Uterus (tissue), 4 donors: ENCODE measurements at places on chromosomes 3 and 15.

DNA sequence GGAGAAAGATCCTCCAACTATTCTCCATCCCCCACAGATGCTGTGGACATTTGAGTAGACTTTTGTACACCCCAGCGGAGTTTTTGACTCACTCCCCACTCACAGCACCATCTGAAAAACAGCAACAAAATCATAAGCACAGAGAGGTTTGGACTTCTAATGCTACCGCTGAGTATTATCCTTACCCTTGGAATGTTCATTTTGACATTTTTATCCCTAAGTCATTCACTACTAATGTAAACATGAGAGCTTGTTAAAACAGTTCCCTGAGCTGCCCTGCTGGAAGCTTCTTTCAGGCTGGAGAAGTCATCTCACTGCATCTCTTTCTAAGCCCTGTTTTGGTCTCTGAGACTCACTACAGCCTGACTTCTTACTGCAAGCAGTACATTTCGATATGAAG lies 1045.9 kb downstream of the MCTP2 start:
- DNase-seq = no peak

- no peak for DNase-seq
Observed at GRCh38 chr15:87522997-87523396, 733.5 kb downstream of the NTRK3 start.

GRCh38 chr3:64909757-64910467 lies 222.1 kb upstream of the ADAMTS9 start:
- DNase-seq = no peak

- no peak for DNase-seq
Observed at GRCh38 chr3:172648747-172649146, 62.1 kb downstream of the NCEH1 start.

GRCh38 chr15:64453689-64454037 lies 6.7 kb upstream of the ZNF609 start:
- no peak for DNase-seq

DNA sequence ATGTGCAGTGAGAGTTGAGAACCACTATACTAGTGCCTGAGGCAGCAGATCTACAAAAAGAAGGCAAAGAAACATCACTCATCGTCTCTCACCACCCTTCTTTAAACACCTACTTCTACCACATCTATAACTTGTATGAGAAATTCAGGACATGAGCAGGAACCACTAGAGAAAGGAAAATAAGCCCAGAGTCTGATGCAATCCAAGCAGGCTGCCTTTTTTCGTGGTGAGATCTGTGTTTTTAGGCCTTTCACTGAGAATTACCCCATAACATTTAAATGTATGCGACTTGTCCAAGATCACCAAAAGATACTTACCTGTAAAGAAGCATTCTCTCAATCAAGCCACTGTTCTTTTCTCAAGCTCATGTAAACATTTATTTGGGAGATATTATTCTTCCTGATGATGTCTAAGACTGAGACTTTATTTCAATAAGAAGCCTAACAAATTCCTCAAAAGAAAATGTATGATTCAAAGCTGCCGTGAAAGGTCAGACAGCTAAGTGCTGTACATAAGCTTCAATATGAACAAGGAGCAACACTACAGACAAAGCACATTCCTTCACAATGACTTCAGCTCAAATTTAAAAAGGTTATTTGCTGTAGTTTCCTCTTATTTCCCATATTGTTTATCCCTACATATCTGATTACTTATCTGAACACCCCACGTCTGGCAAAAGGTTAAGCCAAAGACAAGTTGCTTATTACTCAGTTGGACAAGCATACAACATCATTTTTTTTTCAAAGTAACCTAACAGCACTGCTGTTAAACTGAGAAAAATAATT lies 16.5 kb downstream of the SPICE1 start:
- DNase-seq = no peak

- DNase-seq = no peak
Observed at GRCh38 chr15:78739996-78740903, 71.0 kb downstream of the ADAMTS7 start.

- DNase-seq = no peak
Observed at GRCh38 chr3:168981396-168981795, 682.1 kb downstream of the MECOM start.

DNA sequence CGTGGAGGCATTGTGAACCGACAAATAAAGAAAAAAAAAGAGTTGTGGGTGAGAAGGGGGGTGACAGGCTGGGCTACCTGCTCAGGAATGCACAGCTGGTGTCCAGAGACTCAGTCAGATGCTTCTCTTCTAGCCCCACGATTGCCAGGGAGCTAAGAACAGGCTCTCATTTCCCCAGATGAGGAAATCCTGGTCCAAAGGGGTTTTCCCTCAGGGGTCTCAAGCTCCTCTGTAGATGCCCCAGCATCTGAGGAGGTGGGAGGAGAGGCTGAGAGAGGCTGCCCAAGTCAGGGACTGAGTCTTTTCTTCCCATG lies 35.5 kb downstream of the BNC1 start:
- DNase-seq = no peak

DNA sequence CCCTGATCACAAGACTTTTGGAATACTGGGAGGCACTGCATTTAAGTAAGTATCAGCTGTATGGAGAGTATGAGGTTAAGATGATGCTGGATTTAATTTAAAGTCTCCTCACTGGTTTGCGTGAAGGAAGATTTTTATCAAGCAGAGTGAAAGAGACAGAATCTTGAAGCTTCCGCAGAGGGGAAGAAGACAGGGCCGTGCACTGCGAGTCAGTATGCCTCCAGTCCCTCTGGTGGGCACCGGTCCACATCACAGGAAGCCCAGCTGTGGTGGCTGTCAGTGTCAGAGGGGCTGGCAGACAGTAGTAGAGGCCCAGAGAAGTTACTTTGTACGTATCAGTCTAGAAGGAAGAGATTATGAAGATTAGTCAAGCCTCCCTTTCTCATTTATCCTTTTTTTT lies 379.0 kb upstream of the TPRG1 start:
- DNase-seq = no peak

DNA sequence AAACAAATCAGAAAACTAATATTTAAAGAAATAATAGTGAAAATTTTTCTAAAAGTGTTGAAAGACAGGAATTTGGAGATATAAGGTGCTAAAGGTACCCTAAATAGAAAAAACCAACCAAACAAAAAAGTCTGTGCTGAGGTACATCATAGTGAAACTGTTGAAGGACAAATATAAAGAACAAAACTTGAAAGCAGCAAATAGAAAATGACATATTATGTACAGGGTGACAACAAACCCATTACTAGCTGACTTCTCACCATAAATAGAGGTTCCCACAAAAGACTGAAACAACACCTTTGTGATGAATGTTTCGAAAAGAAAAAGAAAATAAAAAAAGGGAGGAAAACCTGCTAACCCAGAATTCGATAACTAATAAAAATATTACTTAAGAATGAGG lies 502.5 kb upstream of the NECTIN3 start:
- DNase-seq = no peak

DNA sequence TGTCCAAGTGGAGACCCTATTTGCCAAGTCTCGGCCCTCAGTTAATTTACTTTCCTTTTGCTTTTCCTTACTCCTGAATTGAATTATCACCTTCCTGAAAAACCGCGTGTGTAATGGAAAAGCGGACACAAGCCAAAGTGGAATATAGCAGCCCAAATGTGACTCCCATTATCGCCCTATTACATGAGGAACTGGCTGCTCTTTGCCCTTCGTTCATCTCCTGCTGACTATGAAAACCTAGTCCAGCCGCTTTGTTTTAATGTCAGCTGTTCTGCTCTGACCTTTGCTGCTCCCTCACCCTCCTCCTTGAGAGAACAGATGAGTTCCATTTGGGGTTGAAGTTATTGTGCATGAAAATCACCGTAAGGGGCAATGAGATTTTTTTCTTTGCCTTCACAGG lies 632.7 kb upstream of the SUCLG2 start:
- DNase-seq = no peak

DNA sequence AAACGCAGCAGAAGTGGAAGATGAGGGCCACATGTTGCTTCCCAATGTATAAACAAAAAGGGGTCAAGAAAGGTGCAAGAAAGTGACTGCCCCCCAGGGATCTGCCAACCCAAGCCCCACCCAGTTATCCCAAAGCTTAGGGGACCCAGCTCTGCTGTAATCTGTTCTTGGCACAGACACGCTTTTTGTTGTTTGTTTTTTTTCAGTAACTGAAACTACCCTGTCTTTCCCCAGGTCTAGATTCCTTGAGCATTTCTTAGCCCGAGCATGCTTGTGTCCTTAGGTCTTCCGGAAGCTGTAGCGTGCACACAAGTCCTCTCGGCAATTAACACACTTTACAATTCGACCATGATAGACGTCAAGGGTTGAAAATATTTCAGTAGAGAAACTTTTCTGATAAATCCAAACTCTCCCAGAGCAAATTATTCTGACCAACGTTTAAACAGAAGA lies 8.5 kb upstream of the PPARG start:
- DNase-seq = no peak

- DNase-seq = peak; percentile 6
Observed at GRCh38 chr15:101057841-101058407, 138.8 kb downstream of the LRRK1 start.

- no peak for DNase-seq
Observed at GRCh38 chr3:23567917-23568316, 237.8 kb upstream of the UBE2E1 start.

DNA sequence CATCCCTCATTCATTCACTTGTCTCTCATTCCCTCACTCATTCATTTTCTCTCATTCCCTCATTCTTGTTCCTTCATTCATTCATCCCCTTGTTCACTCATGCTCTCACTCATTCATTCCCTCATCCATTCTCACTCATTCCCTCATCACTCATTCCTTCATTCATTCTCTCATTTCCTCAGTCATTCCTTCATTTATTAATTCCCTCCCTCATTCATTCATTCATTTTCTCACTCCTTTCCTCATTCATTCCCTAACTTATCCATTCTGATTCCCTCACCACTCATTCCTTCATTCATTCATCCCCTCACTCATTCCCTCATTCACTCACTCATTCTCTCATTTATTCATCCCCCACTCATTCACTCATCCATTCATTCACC lies 13.8 kb downstream of the ABTB1 start:
- DNase-seq = no peak

DNA sequence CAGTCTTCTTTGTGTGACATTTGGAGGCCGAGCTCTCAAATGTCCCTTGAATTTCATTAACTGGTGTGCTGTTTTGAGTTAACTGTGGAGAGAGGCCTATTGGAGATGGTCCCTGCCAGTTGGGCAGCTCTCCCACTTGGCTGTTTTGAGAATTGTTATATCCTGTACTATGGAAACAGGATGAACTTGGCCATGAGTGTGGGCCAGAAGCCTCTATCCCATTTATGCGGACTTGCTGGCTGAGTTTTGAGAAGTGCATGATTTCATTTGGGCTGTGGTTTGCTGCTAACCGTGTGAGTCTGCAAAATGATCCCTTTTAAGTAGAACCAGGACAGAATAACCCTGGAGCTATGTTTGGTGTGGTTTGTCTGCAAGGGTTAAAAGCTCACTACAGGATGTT lies 366.0 kb downstream of the PTPRG start:
- peak; percentile 70 for DNase-seq

- no peak for DNase-seq
Observed at GRCh38 chr3:177624528-177625495, 427.5 kb upstream of the TBL1XR1 start.

DNA sequence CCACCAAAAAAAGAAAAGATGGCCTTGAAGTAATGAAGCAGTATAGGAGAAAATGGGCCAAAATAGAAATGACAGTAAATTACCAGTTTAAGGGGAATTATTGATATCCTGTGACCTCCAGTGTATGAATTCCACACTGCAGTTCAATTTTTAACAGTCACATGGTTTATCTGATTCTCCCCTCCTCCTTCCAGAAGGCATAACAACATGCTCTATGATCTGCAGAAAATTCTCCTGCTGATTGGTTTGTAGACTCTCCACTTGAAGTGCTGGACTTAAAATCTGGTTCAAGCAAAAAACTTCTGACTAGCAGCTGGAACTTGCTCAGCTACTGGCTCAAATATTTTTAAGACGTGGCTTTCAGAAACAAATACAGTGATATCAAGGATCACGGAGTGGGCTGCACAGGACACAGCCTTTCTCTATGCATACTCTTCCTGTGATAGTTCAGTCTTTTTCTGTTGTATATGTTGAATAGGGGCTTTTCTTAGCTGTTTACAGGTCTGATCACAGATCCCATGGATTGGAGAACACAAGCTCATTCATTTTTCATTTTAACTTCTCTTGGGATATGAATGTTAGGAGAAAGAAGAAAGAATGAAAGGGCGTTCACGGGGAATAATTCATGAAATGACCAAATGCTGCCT lies 211.5 kb downstream of the LSAMP start:
- no peak for DNase-seq

DNA sequence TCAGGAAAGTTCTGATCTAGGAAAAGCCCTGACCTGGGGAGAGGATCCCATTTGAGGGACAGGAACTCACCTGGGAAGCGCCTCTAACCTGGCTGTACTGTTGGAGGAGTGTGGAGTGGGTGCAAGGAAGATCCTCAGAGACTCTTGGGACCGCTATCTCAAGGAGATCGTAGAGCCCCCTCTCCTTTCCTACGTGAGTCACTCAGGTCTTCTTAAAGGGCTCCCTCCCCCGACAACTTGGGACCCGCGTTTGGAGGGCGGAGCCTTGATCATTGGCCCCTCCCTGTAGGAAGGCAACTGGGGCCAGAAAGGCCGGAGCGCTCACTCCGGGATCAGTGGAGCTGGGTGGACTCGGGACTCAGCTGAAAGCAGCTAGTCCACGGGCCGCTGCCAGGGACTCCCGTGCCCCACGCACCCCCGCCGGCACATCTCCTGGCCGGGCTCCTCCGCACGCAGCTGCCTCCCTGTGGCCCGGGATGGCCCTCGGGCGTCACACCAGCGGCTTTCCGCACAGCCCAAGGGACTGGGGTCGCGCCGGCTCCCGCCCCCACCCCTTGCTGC lies 520 bp downstream of the SLC26A6 start:
- peak; percentile 68 for DNase-seq

- no peak for DNase-seq
Observed at GRCh38 chr3:55341502-55342031, 145.5 kb downstream of the WNT5A start.

DNA sequence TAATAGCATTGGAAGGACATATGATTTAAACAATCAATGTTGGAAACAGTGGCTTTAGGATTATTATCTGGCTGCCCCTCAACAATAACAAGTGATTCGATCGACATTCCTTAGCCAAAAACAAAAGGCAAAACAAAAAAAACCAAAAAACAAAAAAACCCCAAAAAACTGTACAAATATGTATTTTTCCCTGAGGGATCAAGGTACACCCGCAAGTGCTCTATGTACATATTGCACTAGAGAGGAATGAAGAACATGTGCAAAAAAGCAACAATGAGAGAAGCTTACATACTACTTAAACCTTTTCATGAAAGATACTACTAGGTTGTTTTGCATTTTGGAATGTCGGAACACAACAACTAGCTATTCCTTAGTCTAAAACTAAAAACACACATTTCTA lies 14.2 kb upstream of the ICE2 start:
- no peak for DNase-seq

DNA sequence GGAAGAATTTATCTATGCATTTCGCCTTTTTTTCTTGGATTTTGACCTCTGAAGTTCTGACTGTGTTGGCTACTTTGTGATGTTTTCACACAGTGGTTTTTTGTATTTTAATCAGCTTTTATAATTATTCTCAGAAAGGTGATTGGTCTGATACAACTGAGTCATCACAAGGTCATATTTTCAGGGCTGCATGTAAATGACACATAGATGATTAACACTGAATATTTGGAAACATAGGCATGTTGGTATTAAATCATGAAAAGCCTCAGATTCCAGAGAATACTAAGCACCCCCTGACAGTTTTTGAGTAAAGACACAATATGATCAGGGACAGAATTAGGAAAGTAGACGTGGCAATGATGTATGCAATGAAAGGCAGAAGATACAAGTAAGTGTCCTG lies 175.5 kb upstream of the SLCO3A1 start:
- DNase-seq = no peak
